ENCODE measurements at places on chromosomes 7 and 10. TPM values are rescaled to one million over a fixed set of nuclear protein-coding genes. Genes with fewer than 3 reads are reported as not detected.
A peak's percentile ranks its signal among the peaks of the same experiment; 100 is the strongest.

GRCh38 chr7:849145-849544 lies 16.9 kb downstream of the SUN1 start:
- no peak for DNase-seq

CREB5 gene
- polyA plus RNA-seq, result 2.7 TPM

NPY4R2 gene
- 0.45 TPM for polyA plus RNA-seq

GRCh38 chr10:77506517-77507200 lies 130.9 kb downstream of the KCNMA1 start:
- no peak for DNase-seq

STOX1 gene
- polyA plus RNA-seq, result 2.1 TPM

DNA sequence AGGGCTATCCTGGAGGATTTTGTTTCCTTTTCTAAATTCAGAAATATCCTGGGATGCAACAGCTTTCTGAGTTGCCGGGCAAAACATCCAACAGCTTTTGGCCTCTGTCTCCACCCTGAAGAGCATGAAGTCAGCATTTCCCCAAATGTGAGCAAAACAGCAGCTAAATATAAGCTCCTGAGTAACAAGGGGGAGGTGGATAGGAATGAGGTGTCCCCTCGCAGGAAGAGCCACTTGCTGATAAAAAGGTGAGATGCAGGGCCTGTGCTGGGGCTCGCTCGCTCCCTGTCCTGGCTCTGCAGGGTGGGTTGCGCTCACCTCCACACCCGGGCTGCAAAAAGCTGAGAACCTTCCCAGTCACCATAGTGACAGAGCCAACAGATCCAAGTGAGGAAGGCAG lies 264.3 kb downstream of the ZEB1 start:
- DNase-seq, result no peak

BTRC gene
- 4.7 TPM for polyA plus RNA-seq

GRCh38 chr10:114100848-114101741 lies 57.4 kb downstream of the ADRB1 start:
- DNase-seq, result peak; percentile 55

DNA sequence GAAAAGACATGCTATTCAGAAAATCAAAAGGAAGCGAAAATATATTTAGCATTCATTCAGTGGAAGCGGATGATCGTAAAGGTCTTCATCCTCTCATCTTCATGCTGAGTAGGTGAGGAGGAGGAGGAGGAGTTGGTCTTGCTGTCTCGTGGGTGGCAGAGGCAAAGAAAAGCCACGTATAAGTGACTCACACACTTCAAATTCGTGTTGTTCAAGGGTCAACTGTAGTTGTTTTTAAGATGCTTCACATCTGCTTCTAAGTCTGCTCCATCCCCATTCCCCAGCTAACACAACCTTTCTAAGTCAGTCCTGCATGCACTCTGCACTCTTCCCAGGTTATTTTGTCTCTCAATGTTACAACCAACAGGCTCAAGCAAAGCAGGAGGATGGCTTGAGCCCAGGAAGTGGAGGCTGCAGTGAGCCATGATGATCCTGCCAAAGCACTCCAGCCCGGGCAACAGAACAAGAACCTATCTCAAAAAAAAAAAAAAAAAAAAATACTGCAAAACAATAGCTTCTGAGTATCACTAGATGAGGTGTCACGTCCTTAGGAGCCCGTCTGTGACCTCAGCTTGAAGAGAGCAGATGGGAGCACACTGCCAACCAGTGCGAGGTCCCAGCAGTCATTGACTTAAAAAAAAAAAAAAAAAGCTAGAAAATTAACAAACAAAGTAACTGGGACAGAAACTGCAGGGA lies 70.5 kb downstream of the SFMBT2 start:
- no peak for DNase-seq

GRCh38 chr10:100972904-100973535 lies 3.7 kb downstream of the SEMA4G start:
- DNase-seq, result no peak

DNA sequence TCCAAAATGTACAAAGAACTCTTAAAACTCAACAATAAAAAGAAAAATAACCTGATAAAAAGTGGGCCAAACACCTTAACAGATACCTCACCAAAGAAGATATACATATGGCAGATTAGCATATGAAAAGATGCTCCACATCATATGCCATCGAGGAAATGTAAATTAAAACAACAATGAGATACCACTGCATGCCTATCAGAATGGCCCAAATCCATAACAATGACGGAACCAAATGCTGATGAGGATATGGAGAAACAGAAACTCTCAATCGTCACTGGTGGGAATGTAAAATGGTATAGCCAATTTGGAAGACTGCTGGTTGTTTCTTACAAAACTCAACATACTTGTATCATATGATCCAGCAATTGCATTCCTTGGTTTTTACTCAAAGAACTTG lies 319.9 kb downstream of the PHTF2 start:
- DNase-seq, result no peak

GRCh38 chr7:63046612-63047011 lies 952.0 kb upstream of the ZNF722 start:
- DNase-seq, result no peak

DNA sequence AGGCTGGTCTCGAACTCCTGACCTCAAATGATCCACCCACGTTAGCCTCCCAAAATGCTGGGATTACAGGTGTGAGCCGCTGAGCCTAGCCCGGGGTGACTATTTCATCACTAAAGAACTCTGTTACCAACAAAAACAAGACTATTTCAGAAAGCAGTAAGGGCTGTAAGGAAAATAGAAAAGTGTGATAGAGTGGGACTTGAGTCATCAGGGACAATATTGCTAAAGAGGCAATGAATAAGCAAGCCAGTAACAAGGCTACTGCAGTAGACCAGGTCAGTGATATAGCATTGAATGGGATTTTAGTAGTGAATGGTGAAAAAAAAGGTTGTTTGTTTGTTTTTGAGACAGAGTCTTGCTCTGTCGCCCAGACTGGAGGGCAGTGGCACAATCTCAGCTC lies 51.7 kb downstream of the SVOPL start:
- DNase-seq, result no peak

PRLHR gene
- not detected for polyA plus RNA-seq

ARPC1A gene
- polyA plus RNA-seq, result 105 TPM

EBF3 gene
- polyA plus RNA-seq, result 0.08 TPM
